Stimulated activated CD4-positive, alpha-beta T cell treated with anti-CD3 and anti-CD28 coated beads, Interleukin-15, amount 100 ng/mL, for 24 hours (primary cell): ENCODE measurements at places on chromosomes 12 and 14.

DNA sequence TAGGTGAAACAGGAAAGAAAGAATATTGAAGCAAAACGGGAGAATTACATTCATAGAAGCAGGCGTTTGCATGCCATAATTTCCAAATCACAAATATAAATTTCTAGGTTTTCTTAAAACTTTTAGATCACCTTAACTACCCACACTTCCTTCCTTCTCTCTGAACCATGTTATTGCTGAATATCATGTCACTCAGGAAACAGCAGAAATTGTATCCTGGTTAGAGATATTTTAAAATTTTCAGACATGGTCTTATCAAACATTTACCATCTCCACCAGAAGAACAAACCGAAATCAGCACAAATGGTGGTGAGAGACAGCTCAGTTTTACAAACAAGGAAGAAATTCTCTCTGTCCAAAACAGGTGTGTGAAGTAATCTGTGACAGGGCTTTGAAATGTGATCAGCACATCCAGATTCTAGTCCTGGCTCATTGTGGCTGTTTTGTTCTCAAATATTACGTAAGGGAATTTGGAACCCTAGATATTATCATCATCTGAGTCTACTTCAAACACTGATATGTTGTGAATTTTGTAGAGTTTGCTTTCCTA lies 16.3 kb downstream of the TESPA1 start:
- DNase-seq = no peak

GRCh38 chr14:38197001-38197783 lies 10.5 kb upstream of the SSTR1 start:
- DNase-seq = no peak

- DNase-seq = no peak
Observed at GRCh38 chr14:57375156-57375555, 15.2 kb upstream of the NAA30 start.

- no peak for DNase-seq
Observed at GRCh38 chr14:77892381-77892871, 92.5 kb downstream of the ADCK1 start.

- no peak for DNase-seq
Observed at GRCh38 chr14:68216079-68216478, 396.5 kb downstream of the RAD51B start.

DNA sequence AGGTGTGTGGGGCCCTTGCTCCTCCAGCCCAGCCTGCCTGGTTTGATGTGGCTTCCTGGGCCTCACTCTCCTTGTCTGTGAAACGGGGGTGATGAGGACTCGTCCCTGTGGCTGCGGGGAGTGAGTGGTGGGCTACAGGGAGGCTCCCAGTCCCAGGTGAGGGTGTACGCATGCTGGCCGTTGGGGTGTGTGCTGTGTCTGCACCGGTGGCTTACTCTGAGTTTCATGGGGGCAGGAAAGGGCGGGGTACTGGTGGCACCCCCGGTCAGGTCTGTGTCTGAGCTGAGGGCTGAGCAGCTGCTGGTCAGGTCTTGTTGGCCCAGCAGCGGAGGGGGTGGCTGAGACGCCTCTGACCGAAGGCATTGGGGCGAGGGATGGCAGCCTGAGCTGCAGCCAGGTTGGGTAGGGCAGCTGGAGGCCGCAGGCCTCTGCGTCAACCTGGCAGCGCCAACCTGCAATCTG lies 11.2 kb downstream of the ULK1 start:
- DNase-seq = no peak

GRCh38 chr12:6363330-6364043 lies 11.9 kb downstream of the SCNN1A start:
- peak; percentile 83 for DNase-seq

- DNase-seq = no peak
Observed at GRCh38 chr14:59836116-59836515, 34.5 kb downstream of the RTN1 start.

- no peak for DNase-seq
Observed at GRCh38 chr12:102430661-102431060, 49.7 kb downstream of the IGF1 start.
